ENCODE measurements at places on chromosomes 3 and 15.

- no peak for DNase-seq
Observed at GRCh38 chr3:32794487-32795308, 23.1 kb upstream of the TRIM71 start.

GRCh38 chr15:75161106-75161916 is 40.4 kb upstream of the C15orf39 start:
- no peak for DNase-seq

DNA sequence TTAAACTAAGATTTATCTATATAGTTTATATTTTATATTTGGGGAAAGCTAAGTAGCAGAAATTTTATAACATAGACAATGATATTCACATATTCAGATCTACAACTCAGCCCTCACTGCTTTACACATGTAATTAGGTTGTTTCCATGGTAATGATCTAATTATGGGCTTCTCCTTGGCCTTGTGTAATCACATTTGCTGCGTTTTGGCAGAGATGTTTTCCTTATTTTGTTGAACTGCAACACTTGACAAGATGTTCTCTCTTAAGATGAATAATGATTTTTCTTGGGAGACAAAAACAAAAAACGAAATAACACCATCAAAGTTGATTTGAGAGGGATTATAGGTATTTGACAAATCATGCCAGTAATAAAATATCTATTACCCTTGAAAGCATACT is 635.6 kb upstream of the TBL1XR1 start:
- DNase-seq: no peak

GRCh38 chr15:59230531-59231055 is 23.9 kb downstream of the LDHAL6B start:
- no peak for DNase-seq

DNA sequence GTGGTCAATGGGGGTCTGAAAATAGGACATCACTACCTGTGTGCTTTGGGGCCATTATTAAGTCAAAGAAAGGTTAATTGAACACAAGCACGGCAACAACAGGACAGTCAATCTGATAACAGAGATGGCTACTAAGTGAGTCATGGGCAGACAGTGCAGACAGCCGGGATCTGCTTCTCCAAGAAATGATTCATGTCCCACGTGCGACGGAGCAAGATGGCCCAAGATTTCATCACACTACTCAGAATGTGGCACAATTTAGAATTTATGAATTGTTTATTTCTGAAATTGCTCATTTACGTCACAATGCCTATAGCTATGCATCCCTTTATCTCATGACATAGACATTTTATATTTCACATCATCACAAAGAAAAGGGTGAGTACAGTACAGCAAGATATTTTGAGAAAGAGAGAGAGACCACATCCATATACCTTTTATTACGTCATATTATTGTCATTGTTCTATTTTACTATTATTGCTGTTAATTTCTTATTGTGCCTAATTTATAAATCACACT is 770.6 kb upstream of the NR2F2 start:
- peak; percentile 83 for DNase-seq

DNA sequence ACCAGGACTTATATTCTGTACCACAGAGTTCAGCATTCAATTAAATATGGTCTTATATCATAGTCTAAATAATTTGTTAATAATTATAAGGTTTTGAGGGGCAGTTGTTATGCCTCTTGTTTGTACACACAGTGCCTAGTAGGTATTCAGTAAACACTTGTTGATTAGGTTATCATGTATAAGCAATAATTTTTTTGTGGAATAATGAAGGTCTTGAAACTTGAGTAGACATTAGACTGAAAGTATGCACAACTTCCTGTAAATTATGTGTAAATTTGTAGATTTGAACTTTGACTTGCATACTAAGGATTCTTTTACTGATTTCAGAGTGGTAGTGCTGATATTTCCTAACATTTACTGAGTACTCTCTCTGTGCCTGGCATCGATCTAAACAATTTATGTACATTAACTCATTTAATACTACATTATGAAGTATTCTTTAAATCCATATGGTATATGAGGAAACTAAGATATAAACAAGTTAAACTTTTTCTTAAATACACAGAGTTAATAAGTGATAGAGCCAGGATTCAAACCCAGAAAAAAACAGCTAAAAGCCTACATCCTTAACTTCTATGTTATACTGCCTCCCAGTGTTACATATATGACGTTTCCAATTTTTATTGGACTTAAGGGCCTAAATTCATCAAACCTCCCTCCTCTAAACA is 65.1 kb downstream of the GLCE start:
- peak; percentile 23 for DNase-seq

DNA sequence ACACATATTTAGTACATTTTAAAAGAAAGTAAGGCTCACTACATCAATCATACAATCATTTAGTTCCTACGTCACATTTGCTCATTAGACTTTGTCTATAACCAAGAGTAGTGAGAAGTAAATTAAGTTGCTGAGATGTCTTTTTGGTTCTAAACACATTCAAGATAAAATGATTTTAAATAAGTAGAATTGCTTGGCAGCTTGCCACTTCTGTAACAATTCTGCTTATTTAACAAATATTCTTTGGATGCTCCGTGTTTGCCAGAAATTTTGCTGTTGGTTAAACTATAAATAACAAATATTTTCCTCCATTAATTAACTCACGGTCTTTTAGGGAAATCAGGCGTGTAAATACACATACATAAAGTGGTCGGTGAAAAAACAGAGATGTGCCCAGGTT is 18.3 kb downstream of the SUCNR1 start:
- no peak for DNase-seq

DNA sequence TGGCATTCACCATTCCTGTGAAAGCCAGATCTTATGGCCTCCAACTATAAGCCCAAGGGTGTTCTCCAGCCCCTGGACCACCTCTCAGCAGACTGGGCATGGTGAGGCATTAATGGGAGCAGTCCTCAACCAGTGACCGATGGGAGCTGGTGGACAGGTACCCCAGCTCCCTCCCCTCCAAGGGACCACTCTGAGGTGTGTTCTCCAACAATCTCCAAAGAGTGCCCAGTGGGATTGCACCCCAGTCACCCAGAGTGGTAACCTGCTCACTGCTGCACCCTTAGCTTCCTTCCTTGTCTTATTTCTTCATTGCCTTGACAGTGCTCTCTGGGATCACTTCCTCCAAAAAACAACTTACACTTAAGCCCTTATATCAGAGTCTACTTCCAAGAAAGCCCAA is 8.2 kb upstream of the ITGA11 start:
- DNase-seq: no peak

GRCh38 chr3:79871656-79872055 is 103.9 kb upstream of the ROBO1 start:
- DNase-seq: no peak

DNA sequence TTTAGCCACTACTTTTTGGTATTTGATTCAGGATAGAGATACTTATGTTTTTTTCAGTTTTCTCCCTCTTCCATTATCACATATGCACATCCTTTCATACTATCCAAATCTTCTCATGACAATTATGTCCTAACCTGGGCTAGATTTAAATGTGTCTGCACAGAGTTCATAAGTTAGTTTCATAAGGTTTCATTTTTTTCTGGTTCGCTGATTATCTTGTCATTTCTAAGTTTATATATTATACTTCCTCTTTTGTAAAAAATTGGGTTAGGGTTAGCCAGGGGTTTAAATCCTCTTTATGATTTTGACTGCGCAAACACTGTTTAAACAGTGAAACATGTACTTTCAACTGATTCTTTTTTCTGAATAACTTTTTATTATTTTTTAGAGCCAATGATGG is 148.6 kb downstream of the SST start:
- no peak for DNase-seq

GRCh38 chr3:176561826-176562225 is 635.5 kb downstream of the TBL1XR1 start:
- no peak for DNase-seq

GRCh38 chr3:38157595-38157994 is 7.7 kb upstream of the OXSR1 start:
- DNase-seq: no peak

GRCh38 chr15:98650417-98651035 is 2.2 kb downstream of the IGF1R start:
- peak; percentile 22 for DNase-seq

- DNase-seq: no peak
Observed at GRCh38 chr3:189040656-189041335, 131.0 kb upstream of the TPRG1 start.
